ENCODE measurements at places on chromosomes 3 and 15.

DNA sequence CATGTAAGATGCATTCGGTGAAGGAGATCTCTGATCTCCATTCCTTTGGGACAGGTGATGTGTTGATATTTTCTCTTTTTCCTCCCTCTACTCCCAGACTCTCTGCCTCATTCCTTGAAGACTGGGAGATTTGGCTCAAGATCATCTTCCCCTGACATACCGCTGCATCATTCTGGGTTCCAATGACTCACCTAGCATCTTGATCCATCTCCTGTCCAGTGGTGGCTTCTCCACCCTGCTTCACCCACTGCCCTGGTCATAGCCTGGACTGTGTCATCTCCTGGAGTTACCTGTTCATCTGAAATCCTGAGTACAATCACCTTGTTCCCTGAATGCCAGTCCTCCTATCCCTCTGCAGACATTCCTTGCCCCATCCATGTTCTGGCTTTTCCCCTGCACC is 57.4 kb upstream of the TRAK1 start:
- no peak for DNase-seq

- DNase-seq, result no peak
Observed at GRCh38 chr15:90780916-90781315, 63.8 kb downstream of the BLM start.

DNA sequence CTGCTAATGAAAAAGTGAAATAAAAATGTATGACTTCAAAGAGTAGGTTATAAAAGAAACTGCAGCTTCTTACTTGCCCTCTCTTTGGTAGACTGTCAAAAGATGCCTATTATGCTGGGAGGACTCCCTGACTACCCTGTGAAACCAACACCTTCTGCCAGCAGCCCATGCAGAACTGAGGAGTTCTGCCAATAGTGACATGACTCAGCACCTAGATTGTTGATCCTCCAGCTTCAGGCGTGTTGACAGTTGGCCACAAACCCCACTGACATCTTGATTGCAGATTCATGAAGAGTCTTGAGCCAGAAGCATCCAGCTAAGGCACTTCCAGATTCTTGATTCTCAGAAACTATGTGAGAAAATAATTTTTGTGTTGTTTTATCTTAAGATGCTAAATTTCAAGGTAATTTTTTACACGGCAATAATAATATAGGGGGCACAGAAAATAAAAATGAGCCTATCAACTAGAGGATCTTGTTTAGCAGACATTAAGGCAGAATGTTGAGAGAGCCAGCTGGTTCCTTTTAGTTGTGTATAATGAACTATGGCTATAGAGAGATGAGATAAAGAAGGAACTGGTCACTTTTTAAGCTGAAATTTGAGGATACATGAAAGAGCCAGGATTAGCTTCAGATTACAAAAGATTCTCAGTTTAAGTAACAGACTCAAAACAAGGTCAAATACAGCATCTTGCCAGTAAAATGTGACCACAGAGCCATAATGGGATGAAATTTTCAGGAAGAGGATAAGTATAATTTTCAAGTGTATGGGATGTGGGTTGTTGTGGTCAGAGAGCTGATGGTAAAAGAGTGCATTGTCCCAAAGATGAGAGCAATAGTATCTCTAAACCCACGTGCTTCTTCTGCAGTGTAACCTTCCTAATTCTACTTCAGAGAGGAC is 588.7 kb upstream of the CBLB start:
- peak; percentile 14 for DNase-seq

- no peak for DNase-seq
Observed at GRCh38 chr3:156803952-156804741, 22.0 kb upstream of the LEKR1 start.

DNA sequence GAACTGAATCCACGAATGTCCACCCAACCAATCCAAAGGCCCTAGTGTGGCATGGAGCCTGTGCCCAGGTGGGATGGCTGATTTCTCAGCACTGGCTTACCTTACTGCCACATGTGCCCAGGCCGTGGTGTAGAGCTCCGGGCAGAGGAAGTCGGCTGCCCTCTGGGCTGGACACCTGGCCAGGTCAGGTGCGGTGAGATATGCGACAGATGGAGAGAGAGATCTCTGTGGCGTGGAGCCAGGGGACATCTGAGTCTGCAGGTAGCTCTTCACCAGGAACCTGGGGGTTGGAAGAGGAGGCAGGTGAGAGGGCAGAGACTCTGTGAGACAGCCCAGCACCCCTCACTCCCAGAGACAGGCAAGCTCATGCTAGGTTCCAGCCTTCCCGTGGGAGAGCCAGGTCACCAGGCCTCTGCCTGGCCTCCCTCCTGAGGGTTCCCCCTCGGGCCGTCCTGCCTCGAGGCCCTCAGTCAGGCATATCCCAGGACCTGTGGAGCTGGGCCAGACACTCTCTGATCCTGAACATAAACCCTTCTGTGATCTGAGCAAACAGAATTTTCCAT is 12.6 kb downstream of the ACOX2 start:
- no peak for DNase-seq

DNA sequence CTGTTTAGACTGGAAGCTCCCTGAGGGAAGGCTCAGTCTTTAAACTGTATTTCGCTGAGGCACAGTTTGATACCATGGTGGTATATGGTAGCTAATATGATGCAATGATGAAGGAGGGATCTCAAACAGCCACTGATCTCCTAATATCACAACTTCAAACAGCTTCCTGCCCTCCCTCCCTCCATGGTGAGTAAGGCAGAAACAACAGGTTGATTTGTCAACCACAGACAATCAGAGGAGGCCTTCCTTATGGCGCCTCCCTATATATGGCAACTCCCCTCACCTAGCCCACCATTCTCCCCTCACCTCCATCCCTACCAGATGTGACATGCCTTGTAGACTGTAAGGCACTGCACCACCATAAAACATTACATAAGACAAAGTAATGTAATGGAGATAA is 316.5 kb upstream of the ICE2 start:
- DNase-seq, result no peak
